ENCODE measurements at places on chromosomes 11 and 22. TPM values are rescaled to one million over a fixed set of nuclear protein-coding genes. Genes with fewer than 3 reads are reported as not detected.

- H3K27me3 ChIP-seq: no peaks in the 10 kb centered on the region
- no peak overlapping the region for H3K4me3 ChIP-seq
- H3K4me1 ChIP-seq: no peaks in the 10 kb centered on the region
Measured at GRCh38 chr11:35040221-35040942, 98.6 kb upstream of the CD44 start.

The SPATA19 gene
- not detected for total RNA-seq

The SLC17A6 gene
- total RNA-seq: not detected

The HTR3B gene
- total RNA-seq: 0.18 TPM

The ZNRF3 gene
- total RNA-seq: 4.3 TPM

The C11orf91 gene
- not detected for total RNA-seq

GRCh38 chr11:48164836-48165235 is 51.8 kb upstream of the OR4B1 start:
- H3K27ac ChIP-seq: no peak overlapping the region
- no peak overlapping the region for H3K4me3 ChIP-seq
- no peaks in the 10 kb centered on the region for H3K27me3 ChIP-seq
- peaks cover 87% of the 10 kb centered on the region for H3K36me3 ChIP-seq

DNA sequence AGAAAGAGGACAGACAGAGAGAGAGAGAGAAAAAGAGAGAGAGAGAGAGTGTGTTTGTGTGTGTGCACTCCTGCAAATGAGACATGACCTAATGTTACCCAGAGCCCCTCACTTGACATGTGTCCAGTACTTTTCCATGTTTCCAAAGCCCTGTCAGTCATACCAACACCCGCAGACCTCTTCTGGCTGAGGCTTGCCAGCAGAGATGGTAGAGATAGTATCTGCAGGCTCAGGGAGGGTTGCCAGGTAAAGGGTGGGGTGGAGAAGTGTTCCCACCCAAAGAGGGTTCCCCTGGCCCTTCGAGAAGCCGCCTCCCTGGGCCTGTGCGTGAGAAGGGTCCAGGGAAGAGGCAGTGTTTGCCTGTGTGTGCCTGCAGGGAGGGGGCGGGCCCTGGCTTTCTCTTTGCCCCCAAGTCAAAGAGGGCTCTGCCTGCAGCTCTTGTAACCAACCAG is 40.7 kb downstream of the POU2F3 start:
- no peak overlapping the region for H3K4me3 ChIP-seq
- H3K27me3 ChIP-seq: no peaks in the 10 kb centered on the region
- peaks cover 6% of the 10 kb centered on the region for H3K4me1 ChIP-seq
- H3K27ac ChIP-seq: no peak overlapping the region

DNA sequence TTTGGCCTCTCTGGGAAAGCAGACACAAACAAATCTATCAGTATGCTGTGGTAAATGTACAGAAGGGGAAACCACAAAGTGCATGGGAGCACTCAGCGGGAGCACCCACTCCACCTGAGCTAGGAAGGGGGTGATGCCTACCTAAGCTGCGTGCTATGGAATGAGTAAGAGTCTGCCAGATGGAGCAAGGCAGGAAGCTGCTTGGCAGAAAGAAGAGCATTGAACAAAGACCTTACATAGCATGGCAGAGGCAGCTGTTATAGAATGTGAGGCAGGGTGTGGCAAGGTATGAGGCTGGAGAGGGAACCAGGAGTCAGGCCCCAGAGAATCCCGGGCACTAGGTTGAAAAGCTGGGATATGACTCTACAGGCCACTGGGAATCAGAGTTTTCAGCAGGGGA is 13.8 kb upstream of the MTFP1 start:
- H3K36me3 ChIP-seq: peaks cover 86% of the 10 kb centered on the region
- H3K27me3 ChIP-seq: no peaks in the 10 kb centered on the region
- peaks cover 12% of the 10 kb centered on the region for H3K4me1 ChIP-seq
- no peak overlapping the region for H3K4me3 ChIP-seq
- no peak overlapping the region for H3K27ac ChIP-seq

The NLRP10 gene
- total RNA-seq: not detected

The DAGLA gene
- total RNA-seq: 27.2 TPM

The CALCA gene
- not detected for total RNA-seq

DNA sequence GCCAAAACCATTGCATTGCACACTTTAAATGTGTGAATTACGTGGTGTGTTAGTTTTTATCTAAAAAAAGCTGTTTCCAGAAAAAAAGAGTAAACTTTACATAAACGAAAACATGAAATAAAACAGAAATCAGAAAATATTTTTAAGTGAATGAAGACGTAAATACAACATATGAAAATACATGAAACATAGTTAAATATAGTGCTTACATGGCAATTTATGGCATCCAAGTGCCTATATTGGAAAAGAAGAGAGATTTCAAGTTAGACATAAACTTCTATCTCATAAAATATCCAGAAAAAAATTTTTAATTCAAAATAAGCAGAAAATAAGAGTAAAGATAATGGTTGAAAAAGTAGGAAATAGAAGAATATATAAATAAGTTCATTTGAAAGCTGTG is 11.9 kb upstream of the OR8D2 start:
- no peak overlapping the region for H3K4me3 ChIP-seq
- H3K36me3 ChIP-seq: no peaks in the 10 kb centered on the region
- no peak overlapping the region for H3K27ac ChIP-seq
- H3K27me3 ChIP-seq: no peaks in the 10 kb centered on the region

DNA sequence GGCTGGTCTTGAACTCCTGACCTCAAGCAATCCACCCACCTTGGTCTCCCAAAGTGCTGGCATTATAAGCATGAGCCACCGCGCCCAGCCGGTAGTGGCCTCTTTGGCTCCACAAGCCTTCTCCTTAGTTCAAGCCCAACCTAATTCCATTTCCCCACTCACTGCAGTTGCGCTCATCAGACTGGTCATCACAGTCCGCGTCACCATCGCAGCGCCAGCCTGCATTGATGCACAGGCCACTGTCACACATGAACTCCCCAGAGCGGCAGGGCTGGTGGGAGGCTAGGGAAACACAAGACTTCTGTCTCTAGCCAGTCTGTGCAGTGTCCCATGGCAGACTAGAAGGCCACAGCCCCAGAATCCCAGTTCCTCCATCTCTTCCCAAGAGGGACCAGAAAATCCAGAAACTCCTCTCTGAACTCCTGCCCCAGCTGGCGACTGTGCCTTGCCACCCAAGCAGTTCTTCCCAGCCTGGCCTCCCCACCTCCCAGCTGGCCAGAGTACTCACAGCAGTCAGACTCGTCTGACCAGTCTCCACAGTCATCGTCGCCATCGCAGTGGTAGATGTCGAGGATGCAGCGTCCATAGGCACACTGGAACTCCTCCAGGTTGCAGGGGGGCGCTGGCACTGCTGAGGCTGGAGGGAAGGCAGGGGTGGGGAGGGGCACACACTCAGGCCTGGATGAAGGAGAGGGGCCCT is 19.8 kb downstream of the LRP4 start:
- H3K27ac ChIP-seq: no peak overlapping the region
- H3K36me3 ChIP-seq: peaks cover 7% of the 10 kb centered on the region
- H3K4me1 ChIP-seq: peaks cover 17% of the 10 kb centered on the region
- no peak overlapping the region for H3K4me3 ChIP-seq

GRCh38 chr11:72798361-72798760 is 4.5 kb upstream of the STARD10 start:
- DNase-seq: no peak
- no peak overlapping the region for H3K4me3 ChIP-seq
- no peaks in the 10 kb centered on the region for H3K36me3 ChIP-seq
- H3K4me1 ChIP-seq: peaks cover 12% of the 10 kb centered on the region

GRCh38 chr11:45045683-45046471 is 95.2 kb upstream of the TP53I11 start:
- H3K27me3 ChIP-seq: no peaks in the 10 kb centered on the region
- H3K4me3 ChIP-seq: no peak overlapping the region
- DNase-seq: peak; percentile 39
- H3K36me3 ChIP-seq: no peaks in the 10 kb centered on the region
- H3K27ac ChIP-seq: peak overlapping the region; percentile 47
- H3K4me1 ChIP-seq: peaks cover 9% of the 10 kb centered on the region

GRCh38 chr11:69377029-69377952 is 83.3 kb downstream of the MYEOV start:
- H3K36me3 ChIP-seq: no peaks in the 10 kb centered on the region
- no peak overlapping the region for H3K4me3 ChIP-seq
- DNase-seq: peak; percentile 60
- H3K4me1 ChIP-seq: peaks cover 24% of the 10 kb centered on the region

GRCh38 chr11:107301878-107302277 is 155.7 kb downstream of the CWF19L2 start:
- no peaks in the 10 kb centered on the region for H3K4me1 ChIP-seq
- H3K27me3 ChIP-seq: no peaks in the 10 kb centered on the region
- DNase-seq: no peak
- H3K4me3 ChIP-seq: no peak overlapping the region

The OR56B1 gene
- not detected for total RNA-seq

DNA sequence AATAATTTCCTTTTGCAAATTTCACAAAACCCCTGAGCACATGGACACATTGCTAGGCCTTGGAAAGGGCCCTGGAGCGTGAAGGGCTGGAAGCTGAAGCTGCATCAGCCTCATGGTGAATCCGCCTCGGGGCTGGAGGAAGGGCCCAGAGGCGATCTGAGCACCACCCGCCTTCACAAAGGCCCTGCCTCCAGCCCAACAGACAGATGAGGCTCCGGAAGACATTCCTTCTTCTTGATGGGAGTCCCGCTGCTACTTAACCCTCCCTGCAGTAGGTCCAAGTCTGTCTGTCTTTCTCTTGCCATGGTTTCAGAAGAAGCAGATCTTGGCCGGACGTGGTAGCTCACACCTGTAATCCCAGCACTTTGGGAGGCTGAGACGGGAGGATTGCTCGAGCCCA is 16.5 kb downstream of the ARRB1 start:
- peaks cover 87% of the 10 kb centered on the region for H3K4me1 ChIP-seq
- H3K4me3 ChIP-seq: no peak overlapping the region
- no peak for DNase-seq
- no peaks in the 10 kb centered on the region for H3K36me3 ChIP-seq
- peak overlapping the region; percentile 97 for H3K27ac ChIP-seq

GRCh38 chr11:95915051-95915450 is 8.9 kb downstream of the MTMR2 start:
- no peak overlapping the region for H3K27ac ChIP-seq
- peaks cover 6% of the 10 kb centered on the region for H3K4me1 ChIP-seq
- DNase-seq: no peak

DNA sequence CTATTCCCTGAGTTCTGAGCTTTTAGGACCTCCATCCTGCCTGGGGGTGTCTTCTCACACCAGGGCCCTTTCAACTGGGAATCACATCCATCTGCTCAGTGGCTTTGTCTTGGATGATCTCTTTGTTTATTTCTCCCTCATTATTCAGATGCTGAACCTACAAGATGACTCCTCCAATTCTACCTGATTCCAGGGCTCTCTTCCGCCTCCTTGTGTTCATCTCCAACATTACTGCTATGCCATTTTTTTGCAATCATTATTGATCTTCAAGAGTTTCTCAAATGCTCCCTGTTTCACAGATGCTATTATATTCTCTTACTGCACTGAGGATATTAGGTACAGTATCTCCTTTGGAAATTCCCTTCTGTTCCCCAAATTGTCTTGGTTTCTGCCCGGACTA is 307.7 kb downstream of the SHANK2 start:
- H3K4me3 ChIP-seq: no peak overlapping the region
- H3K4me1 ChIP-seq: no peaks in the 10 kb centered on the region
- H3K36me3 ChIP-seq: no peaks in the 10 kb centered on the region
- no peak overlapping the region for H3K27ac ChIP-seq

- peaks cover 54% of the 10 kb centered on the region for H3K27me3 ChIP-seq
- no peaks in the 10 kb centered on the region for H3K36me3 ChIP-seq
- no peaks in the 10 kb centered on the region for H3K4me1 ChIP-seq
Measured at GRCh38 chr11:115643549-115644270, 139.5 kb upstream of the CADM1 start.

DNA sequence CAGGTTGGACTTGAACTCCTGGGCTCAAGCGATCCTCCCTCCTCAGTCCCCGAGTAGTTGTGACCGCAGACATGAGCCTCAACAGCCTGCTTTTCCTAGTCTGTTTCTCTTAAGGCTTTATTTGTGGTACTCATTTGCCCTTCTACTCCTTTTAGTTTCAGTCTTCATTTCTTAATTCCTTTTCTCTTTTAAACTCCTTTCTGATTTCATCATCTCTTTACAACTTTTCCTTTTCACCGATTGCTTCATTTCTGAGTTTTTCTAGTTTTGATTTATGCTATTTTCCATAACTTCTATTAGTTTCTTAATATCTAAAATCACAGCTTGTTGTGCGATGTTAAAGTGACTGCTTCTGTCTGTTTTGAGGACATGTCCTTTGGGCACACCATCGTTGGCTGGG is 17.3 kb upstream of the MRGPRF start:
- no peak overlapping the region for H3K4me3 ChIP-seq
- H3K36me3 ChIP-seq: no peaks in the 10 kb centered on the region
- no peak overlapping the region for H3K27ac ChIP-seq
- DNase-seq: no peak
- H3K27me3 ChIP-seq: no peaks in the 10 kb centered on the region

The CRYBA4 gene
- total RNA-seq: not detected

The RAG2 gene
- not detected for total RNA-seq

DNA sequence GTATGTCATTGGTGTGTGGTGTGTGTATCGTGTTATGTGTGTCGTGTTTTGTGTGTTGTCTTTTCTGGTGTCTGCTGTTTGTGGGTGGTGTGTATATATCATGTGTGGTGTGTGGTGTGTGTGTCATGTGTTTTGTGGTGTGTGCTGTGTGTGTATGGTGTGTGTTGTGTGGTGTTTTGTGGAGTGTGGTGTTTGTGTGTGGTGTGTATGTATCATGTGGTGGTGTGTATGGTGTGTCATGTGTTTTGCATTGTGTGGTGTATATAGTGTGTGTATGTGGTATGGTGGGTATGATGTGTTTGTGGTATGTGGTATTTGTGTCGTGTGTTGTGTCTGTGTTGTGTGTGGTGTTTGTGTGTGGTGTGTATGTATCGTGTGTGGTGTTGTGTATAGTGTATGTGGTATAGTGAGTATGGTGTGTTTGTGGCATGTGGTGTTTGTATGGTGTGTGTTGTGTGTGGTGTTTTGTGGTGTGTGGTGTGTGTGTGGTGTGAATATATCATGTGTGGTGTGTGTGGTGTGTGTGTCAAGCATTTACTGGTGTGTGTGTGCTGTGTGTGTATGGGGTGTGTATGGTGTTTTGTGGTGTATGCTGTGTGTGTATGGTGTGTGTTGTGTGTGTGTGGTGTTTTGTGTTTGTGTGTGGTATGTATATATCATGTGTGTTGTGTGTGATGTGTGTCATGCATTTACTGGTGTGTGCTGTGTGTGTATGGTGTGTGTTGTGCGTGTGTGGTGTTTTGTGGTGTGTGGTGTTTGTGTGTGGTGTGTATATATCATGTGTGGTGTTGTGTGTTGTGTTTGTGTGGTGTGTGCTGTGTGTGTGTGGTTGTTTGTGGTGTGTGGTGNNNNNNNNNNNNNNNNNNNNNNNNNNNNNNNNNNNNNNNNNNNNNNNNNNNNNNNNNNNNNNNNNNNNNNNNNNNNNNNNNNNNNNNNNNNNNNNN is 12.7 kb downstream of the PIM3 start:
- no peak overlapping the region for H3K27ac ChIP-seq
- peaks cover 11% of the 10 kb centered on the region for H3K27me3 ChIP-seq

DNA sequence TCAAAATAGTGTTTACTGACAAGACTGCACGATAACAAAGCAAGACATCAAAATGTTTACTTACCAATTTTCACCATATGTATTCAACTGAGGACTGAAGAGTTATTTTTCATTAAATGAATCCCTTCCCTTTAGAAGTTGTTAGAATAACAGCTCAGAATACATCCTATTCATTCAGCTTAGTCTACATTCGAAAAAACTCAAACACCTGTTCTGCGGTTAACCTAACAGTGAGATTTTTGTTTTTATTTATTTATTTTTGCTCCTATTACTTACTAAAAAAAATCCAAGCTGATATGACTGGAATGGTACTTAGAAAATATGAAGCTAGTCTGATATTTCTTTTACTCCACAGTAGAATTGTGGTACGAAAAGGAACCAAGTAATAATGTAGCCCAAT is 10.0 kb downstream of the KCNA4 start:
- no peak overlapping the region for H3K27ac ChIP-seq
- H3K4me3 ChIP-seq: no peak overlapping the region
- H3K4me1 ChIP-seq: no peaks in the 10 kb centered on the region
- DNase-seq: no peak
- H3K27me3 ChIP-seq: no peaks in the 10 kb centered on the region

All from stomach (tissue), 19 donors.